ENCODE measurements at places on chromosomes 12 and 14. TPM values are rescaled to one million over a fixed set of nuclear protein-coding genes. Genes with fewer than 3 reads are reported as not detected.

Gene RFX4
- total RNA-seq: not detected

- DNase-seq: no peak
- H3K36me3 ChIP-seq: no peaks in the 10 kb centered on the region
- H3K4me1 ChIP-seq: no peaks in the 10 kb centered on the region
- H3K4me3 ChIP-seq: no peak overlapping the region
- H3K27ac ChIP-seq: no peak overlapping the region
Measured at GRCh38 chr12:43861840-43862150, 25.9 kb downstream of the TMEM117 start.

DNA sequence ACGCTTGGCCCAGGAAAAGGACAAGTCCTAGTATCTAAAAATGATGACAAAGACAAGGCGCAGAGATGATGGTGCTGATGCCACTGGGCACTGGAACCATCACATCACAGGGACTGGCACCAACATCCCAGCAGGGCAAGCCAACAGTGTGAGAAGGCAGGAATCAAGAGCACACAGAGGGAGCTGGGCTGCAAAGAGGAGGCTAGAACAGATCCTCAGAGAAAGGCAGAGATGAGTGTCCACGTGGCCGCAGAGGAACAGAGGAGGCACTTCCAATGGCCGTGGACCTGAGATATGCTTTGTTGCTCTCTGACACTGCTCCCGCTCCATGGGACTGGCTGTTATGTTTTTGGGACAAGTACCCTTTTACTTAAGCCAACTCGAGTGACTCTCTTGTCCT is 17.9 kb downstream of the FOXN3 start:
- H3K27ac ChIP-seq: no peak overlapping the region
- peaks cover 14% of the 10 kb centered on the region for H3K4me1 ChIP-seq
- no peak overlapping the region for H3K4me3 ChIP-seq
- no peak for DNase-seq

DNA sequence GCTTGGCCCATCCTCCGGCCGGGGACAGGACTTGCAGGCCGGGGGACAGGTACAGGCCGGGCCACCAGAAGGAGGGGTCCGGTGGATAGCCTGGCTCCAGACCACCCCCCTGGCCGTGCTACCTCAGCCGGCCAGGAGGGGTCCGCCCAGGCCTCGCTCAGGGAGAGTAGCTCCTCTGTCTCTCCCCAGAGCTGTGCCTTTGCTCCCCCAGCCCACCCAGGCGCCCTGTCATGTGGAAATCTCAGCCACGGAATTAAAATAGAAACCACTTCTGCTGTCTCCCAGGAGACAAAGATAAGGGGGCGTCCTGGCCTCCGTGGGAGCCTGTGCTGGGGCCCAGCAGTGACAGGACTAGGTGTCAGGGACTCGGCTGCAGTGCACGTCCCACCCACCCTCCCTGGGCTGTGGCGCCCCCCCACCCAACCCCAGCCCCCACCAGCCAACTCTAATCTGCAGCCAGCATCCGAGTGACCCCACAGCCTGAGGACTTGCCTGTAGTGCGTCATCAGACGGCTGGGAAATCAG is 3.3 kb upstream of the CRIP2 start:
- H3K27me3 ChIP-seq: no peaks in the 10 kb centered on the region
- H3K27ac ChIP-seq: peak overlapping the region; percentile 74
- H3K36me3 ChIP-seq: peaks cover 6% of the 10 kb centered on the region
- peaks cover 67% of the 10 kb centered on the region for H3K4me1 ChIP-seq

GRCh38 chr14:43706900-43707299 is 800.2 kb downstream of the FSCB start:
- no peaks in the 10 kb centered on the region for H3K27me3 ChIP-seq
- H3K36me3 ChIP-seq: no peaks in the 10 kb centered on the region
- no peak for DNase-seq

Data from upper lobe of left lung (tissue), 6 donors.